ENCODE measurements at places on chromosomes 7 and 10.

- DNase-seq = no peak
Measured at GRCh38 chr7:2663960-2664359, 24.0 kb upstream of the AMZ1 start.

GRCh38 chr7:93115796-93116195 is 2.0 kb downstream of the SAMD9 start:
- DNase-seq = no peak

- no peak for DNase-seq
Measured at GRCh38 chr7:12199363-12199762, 11.7 kb upstream of the TMEM106B start.

DNA sequence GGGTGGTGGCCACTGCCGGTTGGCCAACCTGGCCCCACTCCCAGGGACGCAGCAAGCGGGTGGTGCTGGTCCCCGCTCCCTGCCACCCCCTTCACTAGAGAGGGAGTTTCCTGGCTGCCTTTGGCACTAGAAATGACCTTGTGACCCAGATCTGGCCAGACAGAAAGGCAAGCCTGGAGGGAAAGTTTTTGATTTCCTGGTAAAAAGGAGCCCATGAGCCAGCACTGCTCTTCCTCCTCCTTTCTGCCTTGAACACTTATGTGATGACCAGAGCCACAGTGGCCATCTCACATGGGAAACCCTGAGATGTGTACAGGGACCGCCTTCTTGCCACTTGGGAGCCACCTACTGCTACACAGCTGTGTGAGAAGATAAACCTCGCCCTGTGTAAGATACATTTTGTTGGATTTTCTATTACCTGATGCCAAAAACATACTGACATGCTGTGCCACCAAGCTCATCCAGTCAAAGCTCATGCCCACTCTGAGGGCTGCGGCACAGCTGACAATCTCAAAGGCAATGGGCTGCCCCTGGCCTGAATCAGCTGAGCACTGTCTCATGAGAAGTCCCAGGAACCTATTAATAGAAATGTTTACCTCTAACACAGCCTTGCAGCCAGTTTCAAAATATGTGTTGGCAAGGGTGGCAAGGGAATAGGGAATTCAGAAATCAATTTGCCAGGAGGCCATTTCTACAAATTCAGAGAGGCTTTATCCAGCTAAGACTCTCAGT is 94.0 kb downstream of the CYTH3 start:
- DNase-seq = no peak

GRCh38 chr10:62724465-62724864 is 80.1 kb upstream of the ADO start:
- DNase-seq = no peak

DNA sequence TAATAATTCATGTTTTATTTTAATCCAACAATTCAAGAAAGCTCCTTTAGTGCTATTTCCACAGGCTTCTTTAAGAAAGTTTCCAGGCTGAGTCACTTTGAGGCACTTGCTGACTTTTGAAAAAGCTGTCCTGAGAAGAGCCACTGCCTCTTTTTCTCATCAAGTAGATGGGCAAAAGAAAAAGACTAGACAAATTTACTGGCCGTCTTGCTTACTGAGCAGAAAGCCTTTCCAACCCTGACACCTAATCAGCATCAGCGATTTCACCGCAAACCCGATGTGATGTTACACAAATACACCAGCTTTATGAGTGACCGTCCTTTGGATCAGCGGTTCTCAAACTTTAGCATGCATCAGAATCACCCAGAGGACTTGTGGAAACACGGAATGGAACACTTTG is 24.3 kb downstream of the CTTNBP2 start:
- no peak for DNase-seq

DNA sequence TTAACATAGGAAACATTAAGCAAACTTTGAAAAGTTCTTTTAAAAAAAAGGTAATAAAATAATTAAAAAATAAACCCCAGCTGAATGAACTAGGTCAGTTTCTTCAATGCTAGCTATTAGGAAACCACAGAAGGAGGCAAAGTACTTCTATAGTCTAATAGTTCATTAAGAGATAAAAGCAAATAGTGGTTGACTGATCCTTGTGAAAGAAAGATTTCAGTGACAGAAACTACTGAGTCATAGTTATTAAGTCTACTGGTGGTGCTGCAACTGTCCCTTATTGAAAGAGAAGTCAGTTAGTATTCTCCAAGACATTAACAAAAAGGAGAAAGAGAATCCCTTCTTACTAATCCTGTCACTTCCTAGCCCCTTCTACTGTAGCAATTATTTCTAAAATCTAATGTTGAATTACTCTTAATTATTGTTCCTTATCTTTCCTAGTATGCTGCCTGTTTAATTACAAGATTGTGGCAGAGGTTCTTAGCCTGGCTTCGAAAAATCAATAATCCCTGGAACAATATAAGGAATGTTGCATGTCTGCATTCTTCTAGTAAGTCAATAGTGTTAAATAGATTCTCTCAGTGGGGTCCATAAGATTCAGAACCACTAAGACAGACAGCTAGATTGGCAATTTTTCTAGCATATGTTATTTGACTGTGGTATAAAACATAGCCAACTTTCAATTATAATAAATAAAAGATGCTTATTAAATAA is 18.2 kb downstream of the TCTN3 start:
- DNase-seq = no peak

DNA sequence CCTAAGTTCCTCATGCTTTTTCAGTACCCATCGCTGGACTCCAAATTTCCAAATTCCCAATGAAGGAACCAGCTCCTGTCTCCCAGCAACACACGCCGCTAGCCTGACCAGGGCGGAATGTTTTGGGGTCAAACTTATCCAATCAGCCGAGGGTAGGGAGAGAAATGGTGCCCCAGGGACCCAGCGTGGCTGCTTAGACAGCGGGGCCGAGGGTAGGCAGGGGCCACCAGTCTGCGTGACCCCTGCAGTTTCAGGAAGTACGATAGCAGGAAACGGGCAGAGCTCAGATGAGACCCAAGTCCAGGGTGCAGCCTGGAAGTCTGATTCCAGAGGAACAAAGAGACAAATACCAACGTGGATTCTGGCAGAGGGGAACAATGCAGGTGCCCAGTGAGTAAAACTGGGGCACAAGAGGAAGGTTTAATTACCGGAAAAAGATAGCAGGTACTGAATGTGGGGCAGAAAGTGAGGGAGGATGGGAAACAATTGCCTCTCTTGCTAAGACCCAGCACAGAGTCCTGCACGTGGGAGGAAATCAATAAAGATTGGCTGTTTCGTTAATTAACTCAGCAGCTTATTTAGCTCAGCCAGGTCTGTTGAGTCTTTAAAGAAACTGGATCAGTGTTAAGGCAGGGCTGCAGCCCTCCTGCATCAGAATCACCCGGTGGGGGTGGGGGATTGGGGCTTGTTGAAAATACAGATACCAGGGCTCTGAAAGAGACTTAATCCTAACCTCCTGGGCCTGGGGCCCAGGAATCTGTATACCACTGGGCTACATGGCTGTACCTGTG is 50.4 kb upstream of the NFE2L3 start:
- no peak for DNase-seq

- DNase-seq = no peak
Measured at GRCh38 chr7:45367026-45367425, 207.1 kb upstream of the ADCY1 start.

- DNase-seq = no peak
Measured at GRCh38 chr7:131010029-131010716, 276.2 kb upstream of the KLF14 start.

DNA sequence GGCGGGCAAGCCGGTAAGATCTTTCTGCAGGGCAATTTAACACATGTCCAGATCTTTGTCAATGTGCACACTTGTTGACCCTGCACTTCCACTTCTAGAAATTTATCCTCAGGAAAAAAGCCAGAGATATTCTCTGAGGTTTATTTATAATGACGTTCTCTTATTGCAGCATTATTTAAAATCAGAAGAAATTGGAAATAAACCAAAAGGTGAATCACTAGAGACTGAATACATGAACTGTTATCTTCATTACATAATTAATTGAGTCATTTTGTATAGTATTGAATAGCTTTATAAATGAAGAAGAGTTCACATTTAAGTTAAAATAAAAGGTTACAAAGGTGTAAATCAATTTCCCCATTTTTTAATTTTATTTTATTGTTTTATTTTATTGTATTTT is 16.3 kb upstream of the SAR1A start:
- no peak for DNase-seq

- DNase-seq = peak; percentile 51
Measured at GRCh38 chr7:82562716-82563404, 119.3 kb upstream of the CACNA2D1 start.

DNA sequence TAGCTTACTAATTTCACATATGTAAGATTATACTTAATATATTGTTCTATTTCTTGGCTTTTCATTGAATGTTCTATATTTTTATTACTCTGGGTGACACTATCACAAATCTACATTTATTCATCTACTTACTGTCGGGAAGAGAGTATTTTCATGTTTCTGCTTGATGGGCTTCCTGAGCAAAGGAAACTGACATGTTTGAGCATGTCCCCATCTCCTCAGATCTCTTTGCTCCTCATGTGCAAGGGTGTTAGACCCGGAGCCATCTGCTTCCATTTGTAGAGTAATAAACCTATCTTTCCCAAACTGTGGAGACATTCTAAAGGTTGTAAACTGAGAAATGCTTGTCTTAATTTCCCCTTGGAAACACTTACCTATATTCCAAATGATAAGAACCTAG is 103.5 kb downstream of the LSMEM1 start:
- DNase-seq = no peak

DNA sequence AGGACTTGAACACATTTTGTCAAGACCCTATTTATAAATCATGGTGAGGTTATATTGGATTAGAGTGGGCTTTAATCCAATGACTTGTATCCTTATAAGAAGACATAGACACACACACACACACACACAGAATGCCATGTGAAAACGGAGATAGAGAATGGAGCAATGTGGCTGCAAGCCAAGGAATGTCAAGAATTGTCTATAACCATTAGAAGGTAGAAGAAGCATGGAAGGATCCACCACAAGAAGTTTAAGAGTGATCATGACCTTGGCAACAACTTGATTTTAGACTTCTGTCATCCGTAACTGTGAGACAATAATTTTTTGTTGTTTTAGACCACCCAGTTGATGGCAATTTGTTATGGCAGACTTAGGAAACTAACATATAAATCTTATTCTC is 514.2 kb downstream of the TFEC start:
- DNase-seq = peak; percentile 23

DNA sequence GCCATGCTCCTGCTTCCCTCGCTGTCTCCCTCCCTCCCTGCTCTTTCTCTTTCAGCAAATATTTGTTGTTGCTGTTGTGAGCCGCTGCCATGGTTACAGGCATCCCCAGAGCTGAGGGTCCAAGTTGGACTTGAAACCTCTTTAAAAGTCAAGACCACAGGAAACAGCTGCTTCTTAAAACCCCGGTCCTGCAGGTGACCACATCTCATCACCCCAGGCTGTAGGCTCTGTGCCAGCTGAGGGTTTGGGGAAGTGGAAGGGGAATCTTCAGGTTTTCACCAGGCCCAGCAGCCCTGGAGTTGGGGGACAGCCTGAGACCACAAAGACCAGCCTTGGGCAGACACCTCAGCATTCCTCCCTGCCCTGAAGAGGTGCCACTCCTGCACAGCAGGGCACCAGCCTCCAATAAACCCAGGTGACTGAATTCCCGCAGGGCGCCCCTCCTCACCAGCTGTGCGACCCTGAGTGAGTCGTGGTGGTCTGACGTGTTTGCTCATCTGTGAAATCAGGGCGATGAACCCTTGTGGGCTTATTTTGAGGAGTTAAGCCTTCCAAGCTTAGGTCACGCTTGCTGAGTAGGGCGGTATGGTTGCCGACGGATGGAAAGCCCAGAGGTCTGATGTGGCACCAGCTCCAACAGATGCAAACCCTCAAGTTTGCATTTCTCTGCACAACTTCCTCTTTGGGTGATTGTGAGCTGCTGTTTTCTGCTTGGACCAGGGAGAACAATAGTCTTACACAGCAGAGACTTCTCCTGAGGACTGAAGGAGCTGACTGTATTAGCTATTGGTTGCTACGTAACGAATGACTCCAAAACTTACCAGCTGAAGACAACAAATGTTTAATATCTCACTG is 24.8 kb downstream of the NPTX2 start:
- DNase-seq = no peak

DNA sequence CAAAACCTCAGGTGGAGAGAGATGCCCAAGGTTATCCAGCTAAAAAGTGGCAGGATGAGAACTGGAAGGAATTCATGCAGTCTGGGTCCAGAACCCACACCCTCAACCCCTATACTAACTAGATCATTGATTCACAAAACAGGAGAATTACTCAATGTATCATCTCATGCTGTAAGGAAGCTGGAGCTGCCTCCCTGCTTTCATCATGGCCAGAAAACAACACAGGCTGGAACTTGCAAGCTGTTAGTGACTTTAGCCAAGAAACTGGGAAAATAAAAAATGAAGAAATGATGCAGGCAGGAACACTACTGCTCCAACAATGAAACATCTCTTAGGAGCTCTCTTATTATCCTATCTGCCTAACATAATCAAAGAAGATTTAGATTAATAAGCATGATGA is 619.8 kb upstream of the CELF2 start:
- no peak for DNase-seq

GRCh38 chr10:94213001-94213530 is 149.7 kb downstream of the NOC3L start:
- no peak for DNase-seq

GRCh38 chr10:78782441-78782840 is 286.3 kb upstream of the ZMIZ1 start:
- no peak for DNase-seq

DNA sequence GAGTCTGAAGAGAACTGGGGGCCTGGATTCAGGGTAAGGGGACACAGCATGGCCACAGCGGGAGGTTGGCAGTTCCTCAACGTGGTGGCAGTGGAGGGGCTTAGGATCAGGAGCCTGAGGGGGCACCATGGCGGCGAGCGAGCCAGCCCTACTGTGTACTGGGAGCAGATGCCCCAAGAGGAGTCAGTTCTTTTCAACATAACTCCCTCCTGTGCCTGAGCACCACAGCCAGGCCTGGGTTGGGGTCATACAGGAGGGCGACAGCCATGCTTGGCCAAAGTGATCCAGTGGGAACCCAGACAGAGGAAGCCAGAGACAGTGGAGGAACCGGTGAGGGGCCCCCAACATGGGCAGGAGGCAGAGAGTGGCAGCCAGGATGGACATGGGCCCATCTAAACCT is 65.8 kb downstream of the MICALL2 start:
- no peak for DNase-seq

DNA sequence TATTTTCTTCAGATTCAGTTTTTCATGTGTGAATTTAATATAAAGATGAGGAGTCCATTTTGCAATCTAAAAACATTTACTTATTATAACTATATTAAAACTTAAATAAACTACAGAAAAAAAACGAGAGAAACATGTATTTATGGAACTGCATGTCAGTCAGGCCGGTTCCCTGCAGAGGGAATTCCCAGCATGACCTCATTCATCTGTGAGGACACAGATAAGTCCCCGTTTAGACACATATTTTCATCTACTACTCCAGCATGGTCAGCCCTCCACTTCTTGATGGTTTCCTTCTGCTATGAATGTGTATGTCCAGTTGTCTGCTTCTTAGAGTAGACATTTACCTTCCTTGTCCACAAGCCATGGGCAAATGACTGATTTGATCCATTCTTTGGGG is 339.1 kb downstream of the SEMA3D start:
- no peak for DNase-seq
